Activated naive CD4-positive, alpha-beta T cell treated with anti-CD3 and anti-CD28 coated beads, Interleukin-2, amount 10 ng/mL, durations not matched to agents 5 hours and 36 hours (primary cell): ENCODE measurements at places on chromosomes 1 and 21. TPM values are rescaled to one million over a fixed set of nuclear protein-coding genes. Genes with fewer than 3 reads are reported as not detected.

Gene AZIN2
- 6.6 TPM for total RNA-seq

Gene NCF2
- total RNA-seq: 11.7 TPM

Gene IFFO2
- total RNA-seq: 14.8 TPM

Gene CACNA1S
- total RNA-seq: not detected

Gene CLCA4
- not detected for total RNA-seq

Gene CCDC27
- not detected for total RNA-seq

Gene KIF26B
- not detected for total RNA-seq

Gene SLC30A10
- total RNA-seq: not detected

Gene FAM163A
- total RNA-seq: not detected

Gene AMY2B
- 11.3 TPM for total RNA-seq

Gene HENMT1
- 20.2 TPM for total RNA-seq

Gene LCE1C
- not detected for total RNA-seq

Gene CR1L
- not detected for total RNA-seq

Gene PALMD
- not detected for total RNA-seq

Gene MIA3
- total RNA-seq: 63.9 TPM

Gene RIPPLY3
- total RNA-seq: not detected

Gene OR2T2
- not detected for total RNA-seq

Gene MFAP2
- total RNA-seq: not detected

Gene MRTO4
- total RNA-seq: 25.3 TPM

Gene RNU1-1
- total RNA-seq: 1,658 TPM

Gene LORICRIN
- total RNA-seq: not detected

Gene RGS18
- not detected for total RNA-seq

Gene CD52
- 1,791 TPM for total RNA-seq

Gene LCE1D
- not detected for total RNA-seq

Gene GUCA2A
- total RNA-seq: not detected

Gene MEF2D
- 43.2 TPM for total RNA-seq

Gene MTMR11
- 7.2 TPM for total RNA-seq

Gene TFAP2E
- 0.70 TPM for total RNA-seq

Gene SPRR1A
- not detected for total RNA-seq

Gene PGLYRP3
- total RNA-seq: not detected

Gene STUM
- total RNA-seq: not detected

Gene SERPINC1
- total RNA-seq: not detected

Gene KPNA6
- 52.9 TPM for total RNA-seq

Gene KRTAP7-1
- total RNA-seq: not detected

Gene FAM78B
- 0.22 TPM for total RNA-seq

Gene TRPM2
- 37.3 TPM for total RNA-seq

Gene SLC5A3
- 23.3 TPM for total RNA-seq

Gene C1orf21
- 4.2 TPM for total RNA-seq

Gene LCE2B
- not detected for total RNA-seq

Gene PLPPR4
- not detected for total RNA-seq

Gene CLCN6
- total RNA-seq: 21.5 TPM

Gene CLSTN1
- total RNA-seq: 96.0 TPM

Gene AMY1C
- not detected for total RNA-seq

Gene ACTL8
- total RNA-seq: not detected

Gene CELA3A
- not detected for total RNA-seq

Gene SWT1
- 5.6 TPM for total RNA-seq
